ENCODE measurements at places on chromosomes 12 and 14.

DNA sequence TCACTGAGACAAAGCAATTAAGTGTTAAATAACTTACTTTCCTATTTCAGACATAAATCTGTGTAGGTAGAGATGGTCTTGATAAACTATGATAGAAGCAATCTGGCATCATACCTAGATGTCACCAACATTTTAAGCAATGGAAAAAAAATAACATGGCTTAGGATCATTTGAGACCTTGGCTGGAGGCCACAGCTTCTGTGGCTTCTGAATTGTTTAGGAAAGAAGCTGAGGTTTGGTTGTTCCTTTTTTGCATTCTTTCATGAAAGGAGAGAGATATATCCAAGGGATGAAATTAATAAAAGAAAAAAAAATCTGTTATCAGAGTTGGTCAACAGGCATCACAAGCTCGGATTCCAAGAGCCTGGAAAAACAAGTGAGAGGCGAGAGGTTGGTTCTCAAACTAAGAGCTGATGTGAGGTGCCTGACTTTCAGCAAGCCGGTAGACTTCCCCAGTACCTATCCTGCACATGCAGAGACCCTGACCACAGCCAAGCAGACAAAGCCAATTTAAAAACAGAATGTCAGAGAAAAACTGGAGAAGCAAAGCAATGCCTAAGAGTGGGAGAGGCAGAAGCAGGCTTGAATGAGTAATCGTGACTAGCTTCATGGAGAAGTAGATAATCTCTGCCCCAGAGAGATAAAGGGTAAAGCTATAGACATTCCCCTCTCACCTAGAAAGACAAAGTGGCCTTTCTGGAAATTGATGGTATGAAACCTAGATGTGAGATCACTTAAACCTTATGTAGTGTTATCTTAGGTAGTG, 43.4 kb upstream of the ST8SIA1 start:
- peak; percentile 8 for DNase-seq

GRCh38 chr14:97788846-97789526, 991.8 kb downstream of the VRK1 start:
- DNase-seq, result no peak

GRCh38 chr12:52417740-52418139, 11.6 kb upstream of the KRT82 start:
- DNase-seq, result no peak

DNA sequence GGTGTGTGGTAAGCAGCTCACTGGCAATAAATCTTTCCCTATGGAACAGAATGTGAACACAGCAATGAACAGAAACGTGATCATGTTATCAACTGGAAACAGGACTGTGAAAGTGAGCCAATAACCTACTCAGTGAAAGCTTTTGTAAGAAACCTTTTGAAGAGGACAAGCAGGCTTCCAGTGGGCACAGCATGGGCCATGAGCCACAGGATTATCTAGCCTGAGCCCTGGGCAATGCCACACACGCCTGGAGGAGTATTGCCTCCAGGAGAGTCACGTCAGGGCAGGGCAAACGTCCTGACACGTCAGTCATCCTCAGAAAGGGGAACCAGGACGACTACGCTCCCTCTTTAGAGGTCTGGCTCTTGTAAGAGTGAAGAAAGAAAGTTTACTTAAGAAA, 32.3 kb downstream of the NRDE2 start:
- no peak for DNase-seq

GRCh38 chr12:48978741-48979601, 849 bp downstream of the WNT1 start:
- DNase-seq, result no peak

DNA sequence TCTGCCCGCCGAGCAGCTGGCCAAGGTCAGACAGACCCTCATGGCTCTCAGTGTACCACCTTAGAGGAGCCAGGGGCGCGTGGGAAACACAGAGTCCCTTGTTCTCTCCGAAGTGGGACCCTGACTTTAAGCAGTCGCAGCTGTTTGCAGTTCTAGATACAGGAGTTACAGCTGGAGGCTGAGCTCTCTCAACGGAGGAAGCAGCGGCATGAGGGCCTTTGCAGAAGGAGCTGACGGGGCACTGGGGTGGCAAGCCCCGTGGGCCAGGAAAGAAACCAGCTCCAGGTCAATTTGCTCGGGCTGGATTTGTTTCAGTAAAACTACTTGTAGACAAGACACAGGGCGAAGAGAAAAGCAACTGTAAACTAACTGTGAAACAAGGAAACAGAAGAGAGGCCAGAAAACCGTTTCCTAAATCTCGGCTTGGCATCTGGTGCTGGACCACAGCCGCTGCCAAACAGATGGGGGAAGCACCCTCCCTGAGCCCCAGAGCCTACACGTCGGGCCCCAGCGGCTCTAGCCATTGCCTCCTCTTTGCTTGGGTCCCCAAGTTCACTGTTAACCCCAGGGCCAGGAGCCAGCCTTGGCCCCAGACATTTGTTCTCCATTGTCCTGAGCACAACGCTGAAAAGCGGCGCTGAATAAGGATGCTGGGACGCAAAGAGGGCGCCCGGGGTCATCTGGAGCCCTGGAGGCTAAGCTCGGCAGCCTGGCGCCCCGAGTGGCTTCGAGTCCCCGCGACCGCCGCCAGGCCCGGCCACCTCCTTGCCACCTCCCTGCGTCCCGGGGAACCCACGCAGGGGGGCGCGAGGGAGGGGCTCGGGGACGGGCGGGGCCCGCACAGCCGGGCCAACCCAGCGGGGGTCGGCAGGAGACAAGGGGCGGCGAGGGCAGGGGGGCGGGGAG, 914 bp upstream of the PACS2 start:
- peak; percentile 82 for DNase-seq

Data from lung (tissue), 17 donors.